NCI-H187 (cell line): ENCODE measurements at places on chromosomes 6 and 20.
A peak's percentile ranks its signal among the peaks of the same experiment; 100 is the strongest.

DNA sequence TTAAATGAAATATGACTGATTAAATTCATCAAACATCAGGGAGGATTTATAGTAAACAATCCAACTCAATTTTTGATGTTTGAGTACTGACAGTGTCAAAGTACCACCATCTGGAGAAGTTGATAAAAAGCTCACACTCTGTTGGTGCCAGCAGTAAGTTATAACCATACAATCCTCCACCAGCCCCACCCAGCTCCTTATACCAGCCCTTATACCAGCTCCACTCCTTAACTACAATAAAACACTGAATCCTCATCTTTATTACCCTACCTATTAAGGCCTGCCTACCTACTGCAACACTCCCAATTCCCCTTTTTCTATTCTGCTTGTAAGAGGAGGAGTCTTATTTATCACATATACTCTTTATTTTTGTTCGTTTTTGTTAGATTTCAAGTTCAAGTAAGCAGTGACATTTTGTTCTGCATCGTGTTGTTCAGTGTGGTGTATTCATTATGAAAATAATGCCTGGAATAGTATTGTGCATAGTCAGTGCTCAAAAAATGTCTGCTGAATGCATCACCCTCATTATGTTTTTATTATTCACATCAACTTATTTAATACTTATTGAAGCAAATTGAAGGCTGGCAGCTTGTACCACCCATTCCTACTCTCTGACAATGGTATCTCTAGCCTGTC, 954.7 kb upstream of the ADGRB3 start:
- DNase-seq, result no peak

GRCh38 chr6:44666324-44666723, 278.8 kb downstream of the CDC5L start:
- DNase-seq, result no peak

DNA sequence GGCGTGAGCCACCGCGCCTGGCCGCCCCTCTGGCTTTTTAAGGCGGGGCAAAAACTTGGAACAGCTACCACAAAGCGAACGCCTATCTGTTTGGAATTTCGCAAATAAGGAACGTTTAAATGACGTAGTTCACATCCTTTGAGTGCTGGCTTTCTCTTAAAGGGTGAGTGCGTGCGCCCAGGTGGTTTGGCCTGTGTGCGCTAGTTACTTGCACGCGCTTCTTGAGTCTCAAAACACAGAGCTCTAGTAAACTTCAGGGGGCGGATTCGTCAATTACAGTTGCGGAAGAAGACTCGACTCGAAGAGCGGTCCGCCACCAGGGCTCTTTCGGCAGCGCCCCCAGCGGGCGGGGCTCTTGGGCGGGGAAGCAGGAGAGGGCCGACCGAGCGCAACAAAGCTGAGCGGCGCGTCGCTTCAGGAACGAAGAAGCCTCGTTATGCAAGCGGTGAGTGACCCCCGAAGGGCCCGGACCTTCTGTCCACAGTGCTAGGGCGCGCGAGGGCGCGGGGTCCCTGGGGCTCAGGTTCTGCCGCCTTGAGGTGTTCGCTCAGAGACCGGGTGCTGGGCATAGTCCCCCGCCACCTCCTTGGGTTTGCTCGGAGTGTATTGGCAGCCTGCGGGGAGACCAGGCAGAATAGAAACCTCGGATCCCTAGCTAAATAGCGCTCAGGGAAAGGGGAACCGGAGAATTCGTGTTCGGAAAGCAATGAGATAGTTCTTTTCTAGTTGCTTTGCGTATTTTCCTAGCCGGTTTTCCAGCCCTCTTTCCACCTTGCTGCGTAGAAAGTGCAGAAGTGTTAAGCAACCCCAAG, at the start of gene SYCP2L:
Gene SYCP2L (plus strand): TSS at position 362 of the 812 bp plus-strand sequence. CDS start 75 bp downstream, at position 437.
- no peak for DNase-seq

DNA sequence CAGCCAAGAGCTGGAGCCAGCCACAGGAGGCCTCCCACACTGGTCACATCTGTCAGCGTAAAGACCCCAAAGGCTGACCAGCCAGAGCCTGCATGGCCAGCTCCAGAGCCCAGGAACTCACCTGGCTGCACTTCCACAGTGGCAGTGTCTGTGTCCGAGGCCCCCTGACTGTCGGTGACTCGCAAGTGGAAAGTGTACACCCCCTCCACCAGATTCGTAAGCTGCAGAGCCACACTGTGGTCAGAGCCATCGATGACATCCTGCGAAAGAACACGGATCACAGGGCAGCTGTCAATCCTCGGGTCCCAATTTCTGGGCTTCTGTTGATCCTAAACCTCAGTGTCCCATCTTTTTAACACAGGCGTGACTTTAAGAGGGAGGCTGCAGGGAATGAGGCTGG, 69.3 kb downstream of the ALDH5A1 start:
- DNase-seq, result no peak

DNA sequence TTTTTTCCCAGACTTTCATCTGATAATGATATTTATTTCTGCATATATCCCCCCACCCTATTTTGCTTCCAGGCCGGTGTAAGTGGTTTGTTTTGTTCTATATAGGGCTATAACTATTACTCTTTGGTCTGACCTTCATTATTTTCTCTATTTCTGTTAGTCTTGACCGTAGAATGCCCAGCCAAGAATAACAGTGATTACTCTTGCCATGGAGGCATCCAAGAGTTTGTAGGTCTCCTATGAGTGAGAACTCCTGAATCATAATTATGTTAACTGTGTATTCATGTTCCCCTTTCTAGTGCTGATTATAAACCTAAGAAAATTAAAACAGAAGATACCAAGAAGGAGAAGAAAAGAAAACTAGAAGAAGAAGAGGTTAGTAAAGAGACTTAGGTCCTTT, 52.2 kb downstream of the TOP1 start:
- DNase-seq, result no peak

GRCh38 chr20:18722371-18722770, 91.2 kb upstream of the SCP2D1 start:
- DNase-seq, result no peak

DNA sequence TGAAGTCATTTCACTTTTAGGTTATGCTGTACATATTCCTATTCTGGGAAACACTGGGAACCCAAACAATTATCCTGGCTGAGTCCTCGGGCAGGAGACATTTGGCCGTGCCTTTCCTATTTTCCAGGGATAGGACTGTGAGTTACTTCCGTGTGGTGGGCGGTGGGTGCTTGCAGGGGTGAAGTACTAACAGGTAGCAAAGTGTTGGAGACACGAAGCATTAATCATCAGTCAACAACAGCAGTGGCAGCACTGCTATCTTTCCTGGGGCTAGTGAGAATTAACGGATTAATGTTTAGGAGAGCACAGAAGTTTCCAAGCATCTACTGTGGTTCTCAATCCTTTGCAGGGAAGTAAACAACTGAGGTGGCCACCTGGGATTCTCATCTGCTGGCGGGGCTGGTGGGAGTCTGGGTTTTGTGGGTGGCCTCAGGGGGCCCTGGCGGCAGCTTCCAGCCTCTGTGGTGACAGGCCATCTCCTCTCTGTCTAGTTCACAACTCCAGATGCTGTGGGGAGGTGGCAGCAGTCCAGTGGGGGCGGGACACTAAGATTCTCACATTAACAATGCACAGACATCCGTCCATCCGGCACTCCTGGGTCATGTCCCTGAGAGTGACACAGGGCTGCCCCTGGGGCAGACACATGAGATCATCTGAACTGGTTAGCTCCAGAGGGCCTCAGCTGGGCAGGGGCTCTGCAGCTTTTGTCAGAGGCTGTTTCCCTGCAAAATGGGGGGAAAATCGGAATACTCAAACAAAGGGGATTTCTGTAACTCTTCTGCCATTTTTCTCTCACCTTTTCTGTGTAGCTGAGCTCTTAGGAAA, 90.9 kb downstream of the GJA10 start:
- no peak for DNase-seq

- peak; percentile 41 for DNase-seq
These were observed 46.9 kb downstream of the GFRA4 start for GRCh38 chr20:3616250-3616649.

- no peak for DNase-seq
These were observed 82.3 kb upstream of the FRMD1 start for GRCh38 chr6:168161371-168161750.

- DNase-seq, result no peak
These were observed 32.0 kb downstream of the KIAA0319 start for GRCh38 chr6:24614043-24614420.

- no peak for DNase-seq
These were observed 69.7 kb downstream of the CBLN4 start for GRCh38 chr20:55935448-55936208.
